ENCODE measurements at places on chromosomes 2 and 18.
A peak's percentile ranks its signal among the peaks of the same experiment; 100 is the strongest.

DNA sequence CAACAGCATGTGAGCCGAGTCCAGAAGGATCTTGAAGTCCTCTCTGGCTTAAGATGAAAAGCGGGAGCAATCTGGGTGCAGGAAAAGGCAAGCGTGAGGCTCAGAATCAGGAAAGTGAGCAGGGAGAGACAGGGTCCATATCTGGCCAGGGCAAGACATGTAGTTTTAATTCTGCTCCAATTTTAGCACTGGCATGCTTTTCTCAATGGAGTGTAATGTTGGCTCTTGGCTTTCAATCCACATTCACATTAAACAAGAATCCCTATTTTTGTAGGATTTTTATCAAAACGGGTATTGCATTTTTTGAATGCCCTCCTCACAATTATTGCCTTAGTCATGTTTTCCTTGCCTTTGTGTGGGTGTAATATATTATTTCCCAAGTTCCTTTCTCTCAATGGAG, 6.0 kb downstream of the SPATA3 start:
- DNase-seq = no peak

GRCh38 chr2:239379641-239380170, 21.1 kb downstream of the HDAC4 start:
- DNase-seq = peak; percentile 75

GRCh38 chr2:74244286-74244685, 45.9 kb downstream of the MTHFD2 start:
- DNase-seq = no peak

DNA sequence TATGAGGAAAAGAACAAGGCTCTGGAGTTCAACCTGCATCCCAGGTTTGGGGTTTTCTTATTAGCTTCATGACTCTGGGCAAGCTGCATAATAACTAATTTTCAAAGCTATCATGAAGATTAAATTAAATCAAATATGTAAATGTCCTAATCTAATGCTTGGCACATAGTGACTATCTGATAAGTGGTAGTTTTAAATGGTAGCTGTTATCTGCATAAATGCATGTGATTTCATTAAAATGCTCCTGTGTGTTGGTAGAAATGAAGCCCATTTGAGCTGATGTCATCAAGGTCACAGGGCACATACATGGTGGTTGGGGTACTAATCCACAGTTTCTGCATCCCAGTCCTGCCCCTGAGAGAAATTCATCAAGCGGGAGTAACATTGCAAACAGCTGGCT, 428.8 kb downstream of the LRATD1 start:
- DNase-seq = no peak

GRCh38 chr2:214471990-214472389, 61.1 kb downstream of the VWC2L start:
- DNase-seq = no peak

GRCh38 chr2:34353509-34354113, 754.5 kb upstream of the FAM98A start:
- DNase-seq = no peak
